Activated CD4-positive, alpha-beta T cell treated with anti-CD3 and anti-CD28 coated beads for 24 hours (primary cell): ENCODE measurements at places on chromosomes 12 and 14.
A peak's percentile ranks its signal among the peaks of the same experiment; 100 is the strongest.

GRCh38 chr14:54908190-54908589 is 5.6 kb upstream of the GCH1 start:
- no peak for DNase-seq

DNA sequence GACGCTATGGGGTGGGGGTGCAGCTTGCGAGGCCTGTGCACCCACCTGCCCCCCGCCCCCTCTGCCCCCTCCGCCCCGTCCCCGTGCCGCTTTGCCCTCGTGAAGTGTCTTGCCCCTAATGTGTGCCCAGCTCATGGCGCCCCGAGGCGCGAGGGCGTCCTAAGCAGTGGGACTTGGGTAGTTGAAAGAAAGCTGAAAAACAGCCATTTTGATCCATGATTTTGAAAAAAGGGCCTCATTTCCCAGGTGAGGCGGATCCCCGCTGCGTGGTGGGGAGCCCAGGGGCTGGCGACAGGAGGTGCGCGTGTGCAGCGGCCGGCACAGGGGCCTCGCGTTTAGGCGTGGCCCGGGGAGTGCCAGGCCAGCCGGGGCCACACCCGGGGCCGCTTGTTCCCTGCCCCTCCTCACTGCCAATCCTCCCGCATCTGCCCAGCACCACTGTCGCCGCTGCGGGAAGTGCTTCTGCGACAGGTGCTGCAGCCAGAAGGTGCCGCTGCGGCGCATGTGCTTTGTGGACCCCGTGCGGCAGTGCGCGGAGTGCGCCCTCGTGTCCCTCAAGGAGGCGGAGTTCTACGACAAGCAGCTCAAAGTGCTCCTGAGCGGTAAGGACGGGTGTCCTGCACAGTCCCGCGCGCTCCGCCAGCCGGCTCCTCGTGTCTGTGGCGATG is 11.8 kb downstream of the ZFYVE21 start:
- no peak for DNase-seq

GRCh38 chr14:54261283-54261682 is 135.5 kb upstream of the CDKN3 start:
- DNase-seq: no peak

DNA sequence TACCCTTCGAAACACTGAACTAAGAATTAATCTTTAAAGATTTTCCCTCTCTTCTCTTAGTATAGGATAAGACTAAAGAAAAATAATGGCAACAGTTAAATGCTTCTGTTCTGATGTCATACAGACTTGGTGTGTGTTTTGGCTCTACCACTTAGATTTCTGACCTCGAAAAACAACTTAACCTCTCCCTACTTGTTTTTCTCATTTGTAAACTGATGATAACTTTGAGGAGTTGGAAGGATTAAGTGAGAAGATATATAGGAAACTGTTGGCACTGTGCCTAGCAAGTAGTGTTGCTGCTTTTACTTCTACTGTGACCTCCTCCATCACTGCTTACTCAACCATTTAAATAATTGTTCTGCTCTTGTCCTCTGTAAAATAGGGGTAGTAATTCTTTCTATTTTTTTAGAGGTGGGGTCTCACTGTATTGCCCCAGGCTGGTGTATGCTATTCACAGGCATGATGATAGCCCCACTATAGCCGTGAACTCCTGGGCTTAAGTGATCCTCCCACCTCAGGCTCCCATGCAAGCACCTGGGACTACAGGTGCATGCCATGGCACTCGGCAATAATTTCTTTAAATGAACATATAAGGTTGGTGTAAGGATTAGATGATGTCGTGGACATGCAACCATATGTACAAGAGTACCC is 22.4 kb downstream of the PALS1 start:
- no peak for DNase-seq

DNA sequence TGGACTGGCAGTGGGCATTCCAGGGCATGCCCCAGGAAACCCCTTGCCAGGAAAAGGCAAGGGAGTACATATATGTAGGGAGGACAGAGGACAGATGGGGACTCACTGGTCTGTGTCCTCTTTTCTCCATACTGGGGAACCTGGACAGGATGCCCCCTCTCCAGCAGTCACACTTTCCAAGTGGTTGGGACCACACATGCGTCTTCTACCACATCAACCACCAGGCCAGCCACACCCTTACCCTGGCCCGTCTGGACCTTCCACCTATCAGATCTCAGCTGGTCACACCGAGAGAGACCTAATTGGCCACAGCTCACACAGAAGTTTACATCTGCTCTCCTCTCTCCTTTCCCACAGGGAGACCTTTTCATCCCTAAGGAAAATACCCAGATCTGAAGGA is 8.3 kb downstream of the ANKRD33 start:
- DNase-seq: no peak

DNA sequence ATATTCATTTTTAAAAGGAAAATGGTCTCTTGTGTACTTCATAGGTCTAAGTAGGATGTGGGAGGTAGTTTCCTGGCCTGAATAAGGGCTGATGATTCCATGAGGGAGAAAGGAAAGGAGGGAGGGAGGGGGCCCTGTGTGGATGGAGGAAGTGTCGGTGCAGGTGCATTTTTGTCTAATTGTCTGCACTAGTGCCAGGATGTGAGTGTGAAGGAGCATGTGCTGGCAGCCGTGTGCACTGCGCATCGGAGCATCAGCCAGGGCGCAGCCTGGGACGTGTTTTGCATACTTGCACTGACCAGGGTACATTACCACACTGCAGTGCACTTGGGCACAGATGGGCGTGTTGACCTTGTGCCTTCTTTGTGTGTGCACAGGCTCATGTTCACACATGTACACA is 29.2 kb downstream of the SMUG1 start:
- DNase-seq: no peak

DNA sequence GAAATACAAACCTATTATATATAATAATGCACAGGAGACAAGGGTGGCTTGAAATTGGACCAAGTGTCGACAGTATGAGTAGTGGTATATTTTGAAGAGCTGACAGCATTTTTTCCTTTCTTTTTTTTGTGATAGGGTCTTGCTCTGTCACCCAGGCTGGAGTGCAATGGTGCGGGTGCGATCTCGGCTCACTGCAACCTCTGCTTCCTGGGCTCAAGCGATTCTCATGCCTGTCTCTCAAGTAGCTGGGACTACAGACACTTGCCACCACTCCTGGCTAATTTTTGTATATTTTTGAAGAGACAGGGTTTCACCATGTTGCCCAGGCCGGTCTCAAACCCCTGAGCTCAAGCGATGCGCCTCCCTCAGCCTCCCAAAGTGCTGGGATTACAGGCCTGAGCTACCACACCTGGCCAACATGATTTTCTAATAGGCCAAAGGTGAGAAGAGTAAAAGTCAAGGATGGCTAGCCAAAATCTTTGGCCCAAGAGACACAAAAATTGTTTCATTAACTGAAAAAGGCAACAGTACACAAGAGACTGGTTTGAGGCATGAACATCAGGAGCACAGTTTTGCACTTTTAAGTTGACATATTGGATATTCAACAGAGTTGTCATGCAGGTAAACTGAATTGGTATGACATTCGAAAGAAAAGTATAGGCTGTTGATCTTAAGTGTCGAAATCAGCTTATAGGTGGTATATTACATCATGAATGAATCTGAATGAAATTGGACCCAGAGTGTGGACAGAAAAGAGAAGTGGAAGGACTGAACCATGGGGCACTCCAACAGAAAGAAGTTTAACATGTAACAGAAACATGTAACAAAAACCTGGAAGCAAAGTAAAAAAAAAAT is 12.5 kb downstream of the HNRNPC start:
- no peak for DNase-seq

GRCh38 chr12:82873951-82874350 is 187.2 kb downstream of the TMTC2 start:
- DNase-seq: no peak

DNA sequence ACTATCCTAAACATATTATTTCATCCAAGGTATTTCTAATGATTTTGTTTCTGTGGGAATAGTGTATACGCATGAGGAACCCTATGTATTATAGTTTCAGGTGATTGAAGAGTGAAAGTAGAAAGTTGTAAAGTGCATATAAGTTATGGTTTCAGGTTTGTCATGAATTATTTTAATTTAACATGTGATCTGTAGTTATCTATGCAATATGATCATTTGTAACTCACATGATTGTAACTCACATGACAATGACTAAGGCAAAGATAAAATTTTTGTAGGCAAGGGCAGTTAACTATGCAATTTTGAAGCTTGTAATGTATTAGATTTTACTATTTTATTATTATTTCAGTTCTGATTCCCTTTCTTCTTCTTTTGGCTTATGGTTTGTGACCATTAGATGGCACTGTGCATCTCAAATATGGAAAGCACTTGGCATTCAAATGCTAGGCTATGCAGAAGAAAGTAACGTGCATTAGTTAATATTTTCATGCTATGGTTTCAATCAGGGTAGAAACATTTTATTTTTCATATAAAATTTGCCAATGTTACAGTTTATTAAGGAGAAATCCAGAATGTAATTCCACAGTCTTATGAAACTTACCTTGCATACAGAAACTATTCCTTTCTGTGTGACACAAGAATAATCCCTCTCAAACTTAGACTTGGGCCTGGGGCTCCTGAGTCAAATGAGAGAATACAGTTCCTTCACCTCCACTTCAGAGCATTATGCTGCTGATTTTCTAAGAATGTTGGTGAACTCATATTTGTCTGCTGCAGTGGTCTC is 15.8 kb upstream of the TMEM30B start:
- DNase-seq: no peak

DNA sequence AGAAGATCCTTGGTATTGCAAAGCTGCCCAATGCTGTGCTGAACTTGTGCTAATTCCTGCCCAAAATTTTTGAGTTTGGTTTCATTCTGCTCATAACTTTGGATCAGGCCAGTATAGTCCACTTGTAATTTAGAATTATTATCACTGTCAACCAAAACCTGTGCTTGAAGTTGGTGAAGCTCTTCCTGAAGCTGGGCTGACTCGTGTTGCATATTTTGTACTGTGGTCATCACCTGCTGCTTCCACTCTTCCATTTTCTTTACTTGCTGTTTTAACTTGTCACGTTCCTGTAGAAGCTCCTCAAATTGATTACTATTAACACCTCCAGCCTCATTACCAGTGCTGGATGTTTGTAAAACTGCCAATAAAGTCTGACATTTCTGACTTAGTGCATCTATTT is 35.8 kb downstream of the TRIP11 start:
- no peak for DNase-seq

DNA sequence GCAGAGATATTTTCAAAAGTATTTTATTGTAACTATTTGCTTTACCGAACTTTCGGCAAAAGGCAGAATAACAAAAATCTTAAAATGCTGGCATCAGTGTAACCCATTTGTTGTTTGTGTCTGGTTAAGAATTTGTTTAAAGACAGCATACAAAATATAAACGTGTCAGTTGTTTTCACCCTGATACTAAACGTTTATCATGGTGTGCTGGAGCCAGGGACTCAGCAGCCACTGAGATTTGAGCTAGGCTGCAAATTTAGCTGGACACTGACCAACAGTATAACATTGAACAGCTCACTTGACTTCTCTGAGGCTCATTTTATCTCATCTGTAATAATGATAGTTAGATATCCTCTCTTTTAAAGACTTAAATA is 183.7 kb downstream of the TMTC3 start:
- no peak for DNase-seq

DNA sequence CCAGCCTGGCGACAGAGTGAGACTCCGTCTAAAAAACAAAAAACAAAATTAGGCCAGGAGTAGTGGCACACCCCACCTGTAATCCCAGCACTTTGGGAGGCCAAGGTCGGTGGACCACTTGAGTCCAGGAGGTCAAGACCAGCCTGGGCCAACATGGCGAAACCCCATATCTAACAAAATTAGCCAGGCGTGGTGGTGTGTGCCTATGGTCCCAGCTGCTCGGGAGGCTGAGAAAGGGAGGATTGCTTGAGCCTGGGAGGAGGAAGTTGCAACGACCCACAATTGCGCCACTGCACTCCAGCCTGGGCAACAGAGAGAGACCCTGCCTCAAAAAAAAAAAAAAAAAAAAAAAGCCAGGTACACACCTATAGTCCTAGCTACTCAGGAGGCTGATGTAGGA is 37.0 kb downstream of the KDM2B start:
- DNase-seq: no peak

DNA sequence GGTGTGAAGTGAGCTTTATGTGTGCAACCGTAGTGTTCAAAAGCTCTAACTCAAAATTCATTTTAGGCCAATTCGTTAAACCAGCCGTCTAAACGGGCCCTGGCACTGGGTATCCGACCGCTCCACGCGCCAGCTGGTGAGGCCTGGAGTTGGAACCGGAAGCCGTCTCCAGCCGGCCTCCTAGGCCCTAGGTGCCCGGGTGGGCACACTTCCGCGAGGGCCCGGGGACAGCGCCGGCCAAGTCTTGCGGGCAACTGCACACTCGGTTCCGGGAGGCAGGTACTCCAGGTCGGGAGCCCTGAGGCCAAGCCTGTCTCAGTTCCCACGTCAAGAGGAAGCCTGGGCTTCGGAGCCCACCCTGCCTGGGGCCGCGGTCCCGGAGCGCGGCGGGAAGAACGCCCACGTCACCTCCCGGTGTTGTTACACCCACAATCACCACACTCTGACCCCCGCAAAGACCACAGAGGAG is 16.2 kb downstream of the OTX2 start:
- no peak for DNase-seq

- DNase-seq: no peak
Observed at GRCh38 chr12:127579446-127579845, 687.5 kb upstream of the TMEM132C start.

- peak; percentile 79 for DNase-seq
Observed at GRCh38 chr14:99266181-99267178, 5.5 kb downstream of the BCL11B start.

DNA sequence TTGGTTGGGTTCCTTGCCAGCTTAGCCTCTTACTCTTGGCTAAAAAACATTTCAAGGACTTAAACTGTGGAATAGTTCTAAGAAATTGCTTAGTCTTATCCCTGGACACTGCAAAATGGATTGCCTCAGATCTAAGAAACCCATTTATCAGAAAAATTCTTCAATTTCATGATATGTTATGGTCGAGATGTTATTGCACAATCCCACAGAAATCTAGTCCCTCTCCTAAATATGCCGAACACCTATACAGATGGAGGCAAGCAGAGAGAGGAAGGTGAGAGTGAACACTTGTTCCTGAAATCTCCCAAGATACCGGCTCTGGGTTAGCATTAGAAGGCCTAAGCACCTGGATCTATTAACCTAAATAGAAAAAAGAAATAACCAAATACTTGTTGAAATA is 267.2 kb downstream of the PAWR start:
- DNase-seq: no peak

DNA sequence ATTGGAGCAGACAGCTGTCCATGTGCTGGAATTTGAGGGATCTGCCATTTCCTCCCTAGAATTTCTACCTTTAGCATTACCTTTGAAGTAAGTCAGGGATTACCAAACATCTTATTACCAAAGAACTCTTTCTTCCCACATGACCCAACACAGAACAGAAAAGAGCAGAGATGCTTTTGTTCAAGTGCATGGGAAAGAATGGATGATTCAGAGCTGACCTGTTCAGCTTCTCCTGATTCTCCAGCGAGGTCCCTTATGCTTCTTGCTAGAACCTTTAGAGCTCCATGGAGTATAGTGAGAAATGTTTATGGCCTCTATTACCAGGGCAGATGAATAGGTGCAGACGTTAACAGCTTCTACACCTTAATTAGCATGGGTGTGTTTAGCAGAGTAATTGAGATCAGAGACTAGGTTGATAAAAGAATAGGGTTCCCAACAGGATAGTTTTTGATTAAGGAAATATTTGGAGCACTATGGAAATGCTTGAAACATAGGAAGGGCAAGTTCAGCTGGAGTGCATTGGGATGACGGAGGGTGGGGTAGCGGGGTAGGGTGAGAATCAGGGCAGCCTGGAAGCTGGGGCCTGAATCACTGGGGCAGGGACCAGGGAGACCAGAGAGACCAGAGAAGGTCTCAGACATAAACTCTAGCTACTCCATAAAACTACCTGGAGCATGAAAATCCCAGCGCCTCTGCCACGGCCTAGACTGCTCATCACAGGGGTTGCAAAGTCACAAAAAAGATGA is 223.7 kb downstream of the CACNA1C start:
- DNase-seq: no peak
